ENCODE measurements at places on chromosomes 11 and 22.

DNA sequence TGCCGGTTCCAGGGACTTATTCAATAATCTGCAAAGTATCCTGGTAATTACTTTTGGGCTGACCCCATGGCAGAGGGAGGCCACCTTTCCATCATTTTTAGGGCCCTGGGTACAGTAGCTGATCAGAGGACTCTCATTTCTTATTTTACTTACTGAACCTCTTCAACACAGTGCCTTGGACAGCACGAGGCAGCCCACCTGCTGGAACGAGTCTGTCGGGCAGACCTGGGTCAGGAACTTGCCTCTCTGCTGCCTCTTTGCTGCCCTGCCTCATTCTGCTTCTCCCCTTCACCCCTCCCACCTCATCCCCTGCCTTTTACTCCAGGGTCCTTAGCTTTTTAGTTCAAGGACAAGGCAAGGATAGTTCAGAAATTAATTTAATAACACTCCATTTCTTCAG, 204.5 kb downstream of the CSNK2A3 start:
- no peak for DNase-seq

DNA sequence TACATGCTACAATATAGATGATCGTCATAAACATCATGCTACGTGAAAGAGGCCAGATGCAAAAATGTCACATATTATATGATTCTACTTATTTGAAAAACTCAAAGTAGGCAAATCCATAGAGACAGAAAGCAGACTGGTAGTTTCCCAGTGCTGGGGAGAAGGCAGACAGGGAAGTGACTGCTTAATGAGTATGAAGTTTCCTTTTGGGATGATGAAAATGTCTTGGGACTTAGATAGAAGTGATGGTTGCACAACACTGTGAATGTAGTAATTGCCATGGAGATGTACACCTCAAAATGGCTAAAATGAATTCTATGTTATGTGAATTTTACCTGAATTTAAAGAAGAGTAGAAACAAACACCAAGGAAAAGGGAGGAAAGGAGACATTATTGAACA, 45.2 kb upstream of the EHF start:
- no peak for DNase-seq

DNA sequence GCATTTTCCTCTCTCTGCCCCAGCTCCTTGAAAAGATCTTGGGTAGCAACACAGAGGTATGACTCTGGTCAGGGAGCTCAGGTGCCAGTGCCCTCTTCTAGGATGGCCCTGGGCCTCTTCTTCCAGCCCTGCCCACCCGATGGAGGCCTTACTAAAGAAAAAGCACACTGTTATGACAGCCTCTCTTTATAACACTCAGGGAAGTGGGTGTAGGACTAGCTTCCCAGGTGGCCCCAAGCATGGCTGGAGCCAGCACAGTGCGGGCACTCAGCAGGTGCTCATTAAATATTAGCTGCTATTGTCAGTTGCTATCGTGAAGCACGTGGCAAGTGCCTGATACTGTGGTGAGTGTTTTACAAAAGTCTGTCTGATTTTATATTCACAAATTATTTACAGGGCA, 127.2 kb upstream of the B3GAT1 start:
- DNase-seq, result no peak

GRCh38 chr11:109783014-109783413, 310.2 kb upstream of the ZC3H12C start:
- DNase-seq, result no peak

GRCh38 chr11:77233011-77233410, 68.5 kb downstream of the GDPD4 start:
- no peak for DNase-seq

DNA sequence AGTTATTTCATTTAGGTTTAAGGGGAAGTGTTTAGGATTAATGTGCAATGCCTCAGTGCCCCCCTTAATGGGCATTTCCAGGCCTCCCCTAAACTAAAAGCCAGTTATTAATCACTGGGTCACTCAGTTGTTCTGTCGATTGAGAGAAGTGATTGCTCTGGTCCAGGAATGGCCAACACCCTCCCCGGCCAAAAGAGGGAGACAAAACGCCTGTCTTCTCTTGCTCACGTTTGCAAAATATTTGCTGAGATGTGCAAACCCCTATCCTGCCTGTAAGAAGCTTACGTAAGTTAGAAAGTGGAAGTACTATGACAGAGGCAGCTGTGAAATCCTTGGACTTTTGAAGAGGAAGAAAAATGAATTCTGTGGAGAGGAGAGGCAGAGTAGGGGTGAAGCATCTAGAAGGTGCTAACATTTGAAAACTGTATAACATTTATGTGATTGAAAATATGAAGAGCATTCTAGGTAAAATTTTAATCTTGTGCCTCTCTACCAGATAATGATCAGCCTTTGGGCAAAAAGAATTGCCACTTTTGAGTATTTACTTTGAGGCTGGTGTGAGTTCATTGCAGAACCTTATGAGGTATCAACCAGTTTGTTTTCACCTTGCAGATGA, 37.7 kb downstream of the NTM start:
- no peak for DNase-seq

- no peak for DNase-seq
These were observed 9.9 kb downstream of the HTR3A start for GRCh38 chr11:113984781-113985180.

DNA sequence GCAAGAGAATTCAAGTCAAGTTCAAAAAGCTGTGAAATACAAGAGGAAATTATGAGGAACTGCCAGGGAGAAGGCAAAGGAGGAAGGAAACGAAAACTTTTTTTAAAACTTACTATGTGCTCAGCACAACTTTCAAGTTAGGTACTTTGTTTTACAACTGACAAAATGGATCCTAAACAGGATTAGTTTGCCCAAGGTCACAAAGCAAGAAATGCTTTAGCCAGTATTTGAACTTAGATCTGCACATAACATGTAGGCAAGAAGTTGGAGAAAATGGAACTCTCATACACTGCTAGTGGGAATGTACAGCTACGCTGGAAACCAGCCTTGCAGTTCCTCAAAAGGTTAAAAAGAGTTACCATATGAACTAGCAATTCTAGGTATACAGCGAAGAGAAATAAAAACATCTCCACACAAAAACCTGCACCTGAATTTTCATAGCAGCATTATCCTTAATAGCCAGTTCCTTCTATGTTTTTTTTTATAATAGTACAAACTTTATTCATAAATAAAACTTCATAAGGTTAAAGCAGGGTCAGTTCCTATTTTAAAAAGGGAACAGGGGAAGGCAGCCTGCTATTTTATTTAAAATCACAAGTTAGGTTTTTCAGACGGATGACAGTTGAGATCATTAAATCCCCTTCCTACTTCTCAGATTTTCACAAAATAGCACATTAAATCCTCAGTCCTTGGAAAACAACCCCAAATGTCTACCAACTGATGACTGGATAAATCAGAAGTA, 19.2 kb downstream of the DDX6 start:
- no peak for DNase-seq
